ENCODE measurements at places on chromosomes 13 and 19.

- peak; percentile 54 for DNase-seq
Measured at GRCh38 chr19:13212759-13213330, 62.6 kb downstream of the IER2 start.

DNA sequence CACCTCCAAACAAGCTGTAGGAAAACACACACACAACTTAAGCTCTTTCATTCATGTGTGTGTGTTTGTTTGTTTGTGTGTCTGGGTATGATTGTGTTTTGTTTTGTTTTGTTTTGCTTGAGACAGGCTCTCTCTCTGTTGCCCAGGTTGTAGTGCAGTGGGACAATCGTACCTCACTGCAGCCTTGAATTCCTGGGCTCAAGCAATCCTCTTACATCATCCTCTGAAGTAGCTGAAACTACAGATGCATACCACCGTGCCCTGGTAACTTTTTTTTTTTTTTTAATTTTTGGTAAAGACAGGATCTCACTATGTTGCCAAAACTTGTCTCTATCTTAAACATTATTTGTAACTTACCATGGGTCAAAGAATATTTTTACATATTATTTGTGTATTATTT, 431.7 kb downstream of the SLITRK1 start:
- DNase-seq: peak; percentile 35

DNA sequence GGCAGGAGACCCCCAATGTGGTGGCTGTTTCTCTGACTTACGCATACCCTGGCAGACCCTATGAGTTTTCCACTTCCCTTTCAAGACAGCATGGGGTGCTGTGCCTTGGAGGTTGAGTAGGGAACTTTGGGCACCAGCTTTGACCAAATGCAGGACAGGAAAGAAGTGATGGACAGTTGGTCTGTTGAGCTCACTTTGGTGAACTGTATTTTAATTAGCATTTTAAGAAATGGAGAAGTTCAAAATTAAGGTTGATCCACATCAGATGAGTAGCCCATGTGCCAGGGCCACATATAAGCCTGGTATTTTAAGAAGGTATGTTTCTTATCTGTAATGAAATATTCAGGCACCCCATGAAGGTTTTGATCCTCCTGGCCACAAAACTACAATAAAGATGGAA, 46.1 kb upstream of the RAP2A start:
- DNase-seq: no peak

DNA sequence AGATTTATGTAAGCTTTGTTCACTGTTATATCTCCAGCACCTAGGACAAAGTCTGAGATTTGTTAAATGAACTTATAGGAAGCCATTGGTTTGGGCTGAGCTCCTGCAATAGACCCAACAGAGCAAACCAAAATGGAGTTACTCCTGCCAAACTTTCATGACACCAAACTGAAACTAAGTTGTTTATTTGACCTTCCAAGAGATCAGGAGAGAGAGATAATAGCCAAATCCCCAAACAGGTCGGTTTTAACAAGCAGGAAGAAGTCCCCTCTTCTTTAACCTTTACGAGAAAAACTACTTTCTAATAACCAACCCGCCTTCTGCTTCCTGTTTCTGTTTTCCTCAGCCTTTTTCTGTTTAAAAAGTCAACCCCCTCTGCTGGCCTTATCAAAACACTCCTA, 54.9 kb upstream of the ATP12A start:
- no peak for DNase-seq

GRCh38 chr13:113046883-113047244, 58.7 kb upstream of the F7 start:
- no peak for DNase-seq

- DNase-seq: no peak
Measured at GRCh38 chr13:48950501-48950875, 25.2 kb upstream of the FNDC3A start.

- no peak for DNase-seq
Measured at GRCh38 chr19:7997809-7998480, 7.5 kb downstream of the ELAVL1 start.

DNA sequence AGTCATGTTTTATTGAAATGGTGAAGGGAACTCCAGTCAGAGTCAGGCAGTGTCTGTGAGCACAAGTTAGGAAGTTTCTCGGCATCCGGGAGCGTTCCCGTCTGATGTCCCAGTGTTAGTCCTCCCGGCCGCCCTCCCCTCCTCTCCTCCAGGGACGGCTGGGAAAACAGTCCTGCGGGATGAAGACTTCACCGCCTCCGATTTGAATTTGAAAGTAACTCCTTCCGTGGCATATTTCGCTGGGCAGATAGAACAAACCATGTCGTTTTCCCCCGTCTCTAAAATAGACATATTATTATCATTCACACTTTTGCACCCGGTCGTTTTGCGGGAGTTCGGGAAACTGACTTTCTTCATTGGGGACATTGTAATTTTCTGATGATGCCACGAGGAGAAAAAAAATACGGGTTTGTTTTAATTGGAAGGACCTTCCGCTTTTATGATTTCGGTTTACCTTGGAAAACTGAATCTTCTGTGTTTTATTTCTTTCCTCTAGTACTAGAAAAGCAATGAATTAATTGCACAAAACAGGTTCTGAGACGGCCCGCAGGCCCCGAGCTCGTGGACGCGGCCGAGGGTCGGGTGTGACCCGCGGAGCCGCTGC, 76.6 kb downstream of the ZIC5 start:
- DNase-seq: peak; percentile 6

DNA sequence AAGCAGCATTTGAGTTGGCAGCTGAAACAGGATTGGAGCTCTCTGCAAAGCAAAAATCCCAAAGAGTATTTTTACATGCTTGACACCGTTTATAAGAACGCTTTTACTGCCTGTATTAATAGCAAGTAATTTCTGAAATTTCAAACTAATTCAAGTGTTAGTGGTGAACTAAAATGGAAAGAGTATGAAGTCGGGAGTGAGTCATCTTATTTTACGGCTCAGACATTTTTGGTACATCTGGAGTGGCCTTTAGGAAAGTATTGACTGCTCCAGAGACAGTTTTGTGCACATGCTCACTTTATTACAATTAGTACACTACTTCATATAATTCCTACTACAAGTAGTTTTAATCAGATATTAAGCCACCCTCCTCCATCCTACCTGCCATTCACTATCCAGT, 167.4 kb downstream of the SLITRK6 start:
- DNase-seq: no peak

GRCh38 chr13:25733001-25733491, 318.8 kb downstream of the SHISA2 start:
- DNase-seq: peak; percentile 91

- no peak for DNase-seq
Measured at GRCh38 chr13:23339225-23339624, 94.3 kb downstream of the SACS start.

DNA sequence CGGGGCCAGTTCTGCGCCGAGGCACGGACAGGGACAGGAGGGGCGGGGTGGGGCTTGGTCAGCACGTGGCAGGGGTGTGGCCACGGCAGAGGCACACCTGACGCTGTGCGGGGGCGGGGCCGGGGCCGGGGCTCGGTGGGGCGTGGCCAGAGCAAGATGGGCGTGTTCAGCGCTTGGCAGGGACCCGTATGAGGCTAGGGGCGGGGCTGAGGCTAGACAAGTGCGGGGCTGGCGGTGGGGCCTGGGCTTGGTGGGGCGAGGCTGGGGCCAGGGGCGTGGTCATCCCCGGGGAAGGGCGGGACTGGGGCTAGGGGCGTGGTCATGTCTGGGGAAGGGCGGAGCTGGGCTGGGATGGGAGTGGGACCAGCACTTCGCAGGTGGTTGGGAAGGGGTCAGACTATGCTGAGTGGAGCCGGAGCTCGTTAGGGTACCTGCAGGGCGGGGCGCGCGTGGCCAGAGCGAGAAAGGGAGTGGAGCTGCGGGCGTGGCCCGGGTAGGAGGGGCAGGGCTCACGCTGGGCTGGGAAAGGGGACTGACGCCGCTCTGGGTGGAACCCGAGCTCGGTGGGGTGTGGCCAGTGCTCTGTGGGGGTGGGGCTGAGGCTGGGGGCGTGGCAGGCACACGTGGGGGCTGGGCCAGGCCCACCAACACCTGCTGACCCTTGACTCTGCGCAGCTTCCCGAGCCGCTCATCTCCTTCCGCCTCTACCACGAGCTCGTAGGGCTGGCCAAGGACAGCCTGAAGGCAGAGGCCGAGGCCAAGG, 12.8 kb downstream of the POLR2E start:
- peak; percentile 19 for DNase-seq

DNA sequence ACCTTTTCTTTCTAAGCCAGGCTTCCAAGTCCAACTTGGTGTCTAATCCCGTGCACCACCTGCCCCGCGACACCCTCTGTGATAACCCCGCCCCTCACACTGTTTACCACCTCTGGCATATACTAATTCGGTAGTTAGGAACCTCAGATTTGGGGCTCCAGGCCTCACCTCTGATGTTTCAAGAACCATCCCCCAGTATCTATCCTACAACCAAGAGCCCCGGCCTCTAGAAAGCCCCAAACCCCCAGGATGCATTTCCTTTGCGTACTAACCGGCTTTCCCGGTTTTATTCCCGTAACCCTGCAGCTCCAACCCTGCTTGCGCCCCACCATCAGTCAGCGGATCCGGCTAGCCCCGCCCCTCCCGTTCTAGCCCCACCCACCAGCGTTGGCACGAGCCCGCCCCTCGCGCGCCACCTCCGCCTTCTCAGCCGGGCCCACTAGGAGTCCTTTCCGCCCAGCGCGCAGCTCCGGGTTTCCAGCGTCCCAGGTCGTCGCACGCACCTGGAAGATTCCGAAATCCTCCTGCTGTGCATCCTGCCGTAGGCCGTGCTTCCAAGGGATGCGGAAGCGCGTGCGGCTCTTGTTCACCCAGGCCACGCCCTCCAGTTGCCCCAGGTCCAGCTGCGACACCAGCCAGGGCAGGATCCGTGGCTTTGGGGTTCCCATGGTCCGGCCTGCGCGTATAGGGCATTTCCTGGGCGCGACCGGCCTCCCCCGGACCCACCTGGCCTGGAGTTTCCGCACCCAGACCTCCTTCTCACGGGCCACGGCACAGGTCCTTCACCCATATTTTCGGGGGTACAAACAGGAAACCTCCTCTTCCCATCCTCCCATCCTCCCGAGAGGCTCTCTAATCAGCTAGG, 1.3 kb downstream of the IRF3 start:
- peak; percentile 73 for DNase-seq

DNA sequence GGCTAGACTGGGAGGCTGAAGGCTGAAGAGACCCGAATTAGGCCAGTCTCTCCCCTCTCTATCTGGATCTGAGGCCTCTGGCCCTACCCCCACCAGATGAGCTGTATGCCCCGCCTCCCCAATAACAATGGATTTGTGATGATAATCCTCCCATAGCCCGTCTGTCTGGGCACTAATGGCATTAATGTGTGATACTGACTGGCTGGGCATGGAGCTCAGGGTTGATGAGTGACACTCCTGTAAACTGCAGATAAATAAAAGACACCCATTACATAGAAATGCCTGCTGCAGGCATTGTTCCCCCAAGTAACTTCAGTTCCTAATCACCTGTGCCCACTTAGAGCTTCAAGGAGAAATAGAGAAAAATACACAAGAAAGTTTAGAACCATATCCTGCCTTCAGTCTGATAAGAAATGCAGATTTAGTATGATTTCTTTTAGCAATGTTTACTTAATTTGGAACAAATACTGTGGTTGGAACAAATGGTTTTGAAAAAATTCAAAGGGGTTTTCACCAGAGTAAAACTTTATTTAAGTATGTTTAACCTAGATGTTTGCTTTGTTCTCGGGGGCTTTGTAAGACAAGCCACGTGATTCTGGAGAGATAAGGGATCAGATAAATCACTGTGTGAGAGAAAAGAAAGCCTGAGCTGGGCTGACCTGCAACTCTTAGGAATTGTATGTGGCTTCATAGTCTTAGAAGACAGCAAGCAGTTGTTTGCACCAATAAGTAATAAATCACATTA, 60.3 kb downstream of the TNFRSF19 start:
- DNase-seq: no peak

- DNase-seq: no peak
Measured at GRCh38 chr13:71034018-71034417, 833.0 kb downstream of the DACH1 start.

DNA sequence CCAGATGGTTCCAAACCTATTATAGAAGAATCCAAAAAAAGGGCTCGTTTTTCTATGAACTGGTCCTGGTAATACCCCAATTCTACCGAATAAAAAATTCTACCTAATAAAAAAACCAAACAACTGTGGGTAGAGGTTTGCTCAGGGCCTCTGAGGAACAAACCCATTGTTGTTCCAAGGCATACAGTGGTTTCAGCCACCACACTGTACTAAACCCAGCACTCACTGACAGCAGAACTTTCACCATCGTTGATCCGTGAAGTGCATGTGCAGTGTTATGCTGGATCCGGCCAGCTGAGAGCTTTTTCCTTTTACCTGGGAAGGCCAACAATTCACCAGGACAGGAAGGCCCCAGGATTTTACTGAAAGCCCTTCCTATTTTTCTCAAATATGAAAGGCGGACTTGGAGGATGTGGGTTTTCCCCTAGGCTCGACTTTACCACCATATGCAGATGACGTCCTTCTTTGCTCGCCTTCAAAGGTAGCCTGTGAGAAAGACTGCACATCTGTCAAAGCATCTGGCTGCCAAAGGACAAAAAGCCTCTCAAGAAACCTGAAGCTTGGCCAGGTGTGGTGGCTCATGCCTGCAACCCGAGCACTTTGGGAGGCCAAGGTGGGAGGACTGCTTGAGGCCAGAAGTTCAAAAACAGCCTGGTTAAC, 7.2 kb upstream of the PABPC3 start:
- no peak for DNase-seq

DNA sequence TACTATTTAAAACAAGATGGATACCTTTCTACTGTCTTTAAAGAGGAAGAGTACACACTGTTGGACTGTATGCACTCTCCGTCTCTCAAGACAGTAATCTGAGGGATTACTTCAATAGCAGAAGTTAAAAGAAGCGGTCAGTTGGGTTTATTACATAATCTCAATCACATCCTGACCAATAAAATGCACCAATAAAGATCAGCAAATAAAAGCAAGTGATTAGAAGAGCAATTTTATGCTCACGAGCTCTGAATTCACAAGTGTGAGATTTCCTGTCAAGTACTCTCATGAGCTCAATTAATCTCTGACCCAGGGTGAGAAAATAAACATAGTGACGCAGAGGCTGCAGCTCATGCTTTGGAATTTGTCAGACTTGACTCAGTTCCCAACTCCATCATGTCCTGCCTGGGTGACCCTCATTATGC, 12.2 kb downstream of the ABCC4 start:
- DNase-seq: no peak

- DNase-seq: no peak
Measured at GRCh38 chr19:16257509-16258002, 59.8 kb downstream of the AP1M1 start.
